Lung microvascular endothelial cell (primary cell): ENCODE measurements at places on chromosomes 6 and 20. TPM values are rescaled to one million over a fixed set of nuclear protein-coding genes. Genes with fewer than 3 reads are reported as not detected.
A peak's percentile ranks its signal among the peaks of the same experiment; 100 is the strongest.

Gene TNFRSF21
- total RNA-seq = 49.6 and 51.9 TPM in 2 replicates

GRCh38 chr6:40419377-40419776, 167.8 kb downstream of the LRFN2 start:
- no peak for DNase-seq

DNA sequence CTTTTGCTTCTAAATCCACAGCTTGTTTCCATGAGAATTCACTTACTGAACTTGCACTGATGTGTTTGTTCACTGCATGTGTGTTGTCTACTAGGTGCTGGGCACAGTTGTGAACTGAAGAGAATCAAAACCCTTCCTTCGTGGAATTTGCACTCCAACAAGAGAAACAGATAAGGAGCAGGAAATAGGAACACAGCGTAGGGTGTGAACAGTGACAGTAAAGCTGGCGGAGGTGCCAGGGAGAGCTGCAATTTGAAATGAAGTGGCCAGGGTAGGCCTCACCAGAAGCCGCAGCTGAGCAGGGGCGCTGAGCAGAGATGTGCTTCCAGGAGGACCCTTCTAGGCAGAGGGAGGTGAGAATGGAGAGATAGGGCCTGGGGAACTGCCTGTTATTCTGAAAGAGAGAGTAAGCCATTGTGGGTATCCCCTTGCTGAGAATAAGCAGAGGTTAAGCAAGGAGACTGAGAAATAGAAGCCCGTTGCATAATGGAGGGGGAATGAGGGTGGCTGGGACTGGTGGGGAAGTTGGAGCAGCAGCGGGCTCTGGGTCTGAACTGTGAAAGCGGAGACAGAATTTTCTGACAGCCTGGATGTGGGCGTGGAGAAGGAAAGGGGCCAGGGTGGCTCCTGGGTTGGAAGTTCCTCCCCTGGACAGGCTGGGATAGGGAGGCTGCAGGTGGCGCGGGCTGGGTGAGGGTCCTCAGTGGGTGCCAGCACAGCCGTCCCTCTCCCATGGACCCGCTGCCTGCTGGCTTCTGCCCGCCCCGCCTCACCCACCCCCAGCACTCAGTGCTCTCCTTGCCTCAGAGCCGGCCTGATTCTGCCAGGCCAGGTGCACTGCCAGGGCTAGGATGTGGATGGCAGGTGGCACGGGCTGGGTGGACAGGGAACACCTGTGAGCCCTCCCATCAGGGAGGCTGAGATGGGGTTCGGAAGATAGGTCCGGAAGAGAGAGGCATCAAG, 114.7 kb upstream of the AFDN start:
- DNase-seq = no peak

Gene FERMT1
- under 0.01 and 0.44 TPM in 2 replicates for total RNA-seq

DNA sequence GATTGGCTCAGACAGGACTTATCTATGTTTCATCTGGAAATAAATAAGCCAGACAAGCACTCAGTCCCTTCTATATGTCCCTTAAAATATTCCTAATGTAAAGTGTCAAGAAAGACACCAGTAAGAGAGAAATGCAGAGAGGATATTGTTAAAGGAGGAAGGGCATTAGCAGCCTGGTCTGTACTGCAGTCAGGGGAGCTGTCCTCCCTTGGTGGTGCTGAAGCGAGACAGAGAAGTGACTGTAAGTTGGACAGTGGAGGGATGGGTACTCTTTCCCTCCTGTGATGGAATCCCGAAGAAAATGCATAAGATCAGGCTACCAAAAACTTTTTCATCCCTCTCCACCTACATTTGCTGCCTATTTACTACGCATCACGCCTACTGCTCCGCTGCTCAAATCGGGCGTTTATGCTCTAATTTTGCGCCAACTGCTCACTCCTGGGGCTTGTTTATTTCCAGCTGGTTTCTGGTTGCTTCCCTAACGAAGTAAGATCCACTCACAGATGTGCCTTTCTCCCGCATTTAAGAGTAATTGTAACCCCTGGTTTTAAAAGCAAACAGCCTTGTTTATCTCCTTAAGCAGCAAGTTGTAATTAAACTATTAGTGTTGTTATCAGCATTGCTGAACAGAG, 35.2 kb downstream of the PHACTR1 start:
- DNase-seq = peak; percentile 66

Gene CST7
- not detected in 2 replicates for total RNA-seq

- no peak for DNase-seq
Observed at GRCh38 chr6:28008053-28008452, 51.0 kb downstream of the OR2B6 start.

DNA sequence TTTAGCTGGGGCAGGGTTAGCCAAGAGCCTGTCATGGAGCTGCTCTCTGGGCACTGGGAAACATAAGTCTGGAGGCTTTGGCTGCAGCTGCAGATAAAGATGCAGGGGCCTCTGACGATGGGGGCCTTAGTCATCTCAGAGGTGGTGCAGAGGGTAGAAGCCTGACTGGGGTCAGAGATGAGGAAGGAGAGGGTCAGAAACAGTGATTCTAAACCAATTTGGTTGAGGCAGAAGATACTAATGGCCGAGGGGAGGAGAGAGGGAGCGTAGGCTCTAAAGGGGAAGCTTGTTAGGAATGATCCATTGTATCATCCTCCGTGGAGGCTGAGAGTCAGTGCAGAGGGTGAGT, 33.8 kb downstream of the PLEKHG1 start:
- DNase-seq = no peak

DNA sequence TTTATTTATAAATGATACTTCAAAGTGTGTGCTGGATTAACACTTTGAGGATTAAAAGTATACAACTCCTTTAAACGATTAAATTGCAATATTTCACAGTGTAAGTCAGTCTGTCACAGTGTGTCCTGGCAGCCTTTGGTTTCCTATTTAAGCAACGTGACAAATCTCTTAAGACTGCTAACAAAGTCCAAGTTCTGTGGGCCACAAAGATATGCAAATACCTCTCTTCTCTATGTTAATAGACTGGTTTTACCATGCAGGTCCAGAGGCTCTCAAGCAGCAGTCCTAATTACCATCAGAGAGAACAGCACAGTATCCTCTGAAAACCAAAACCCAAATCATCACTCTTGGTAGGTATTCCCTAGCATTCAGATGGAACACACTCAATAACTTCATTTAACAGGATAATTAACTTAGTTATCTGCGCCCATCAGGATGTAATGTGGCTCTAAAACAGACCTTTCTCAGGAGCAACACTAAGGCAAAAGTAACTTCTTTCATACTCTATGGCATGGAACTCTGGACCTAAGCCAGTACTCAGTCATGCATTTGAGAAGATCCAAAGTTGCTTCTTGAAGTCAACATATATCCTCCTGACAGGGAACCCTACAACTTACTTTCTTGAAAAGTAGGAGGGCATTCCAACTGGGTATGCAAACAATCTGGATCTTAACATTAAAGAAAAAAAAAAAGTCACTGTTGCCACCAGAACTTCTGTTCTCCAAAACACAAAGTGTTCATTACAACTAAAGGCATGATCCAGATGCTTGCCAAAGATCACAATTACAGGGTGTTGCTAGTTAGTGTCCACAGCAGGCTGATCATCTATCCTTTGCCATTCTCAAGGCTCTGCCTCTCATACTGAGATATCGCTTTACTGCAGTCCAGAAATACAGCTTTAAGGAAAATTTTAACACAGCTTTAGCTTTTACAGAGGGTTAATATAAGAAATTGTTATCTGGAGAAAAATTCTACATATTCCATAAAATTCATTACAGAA, 53.2 kb downstream of the MAN1A1 start:
- no peak for DNase-seq

Gene AIF1
- not detected in 2 replicates for total RNA-seq

GRCh38 chr6:136528477-136528876, 21.7 kb downstream of the MAP7 start:
- no peak for DNase-seq
